ENCODE measurements at places on chromosomes 2 and 18.

DNA sequence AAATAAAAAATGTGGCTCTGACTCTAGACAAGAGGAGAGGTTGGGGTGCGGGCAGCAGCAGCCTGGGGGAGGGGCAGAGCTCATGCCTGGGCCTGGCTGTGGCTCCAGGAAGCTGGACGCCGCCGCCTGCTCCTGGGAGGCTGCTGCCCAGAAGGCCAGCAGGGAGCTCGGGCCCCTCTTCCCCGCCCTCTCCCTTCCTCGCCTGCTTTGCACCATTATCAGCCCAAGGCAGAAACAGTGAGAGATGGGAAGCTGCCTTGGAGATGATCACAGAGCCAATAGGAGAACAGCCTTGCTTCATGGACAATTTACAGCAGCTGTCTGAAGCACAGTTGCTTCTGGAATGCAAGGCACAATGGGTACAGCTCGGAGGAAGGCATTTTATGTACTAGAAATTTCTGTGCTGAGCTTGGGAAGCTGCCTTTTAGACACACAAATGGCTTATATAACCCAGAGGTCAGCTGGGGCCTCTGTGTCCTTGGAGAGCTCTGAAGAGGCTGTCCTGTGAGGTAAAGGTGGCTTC, 55.3 kb upstream of the AFF3 start:
- DNase-seq, result peak; percentile 22

DNA sequence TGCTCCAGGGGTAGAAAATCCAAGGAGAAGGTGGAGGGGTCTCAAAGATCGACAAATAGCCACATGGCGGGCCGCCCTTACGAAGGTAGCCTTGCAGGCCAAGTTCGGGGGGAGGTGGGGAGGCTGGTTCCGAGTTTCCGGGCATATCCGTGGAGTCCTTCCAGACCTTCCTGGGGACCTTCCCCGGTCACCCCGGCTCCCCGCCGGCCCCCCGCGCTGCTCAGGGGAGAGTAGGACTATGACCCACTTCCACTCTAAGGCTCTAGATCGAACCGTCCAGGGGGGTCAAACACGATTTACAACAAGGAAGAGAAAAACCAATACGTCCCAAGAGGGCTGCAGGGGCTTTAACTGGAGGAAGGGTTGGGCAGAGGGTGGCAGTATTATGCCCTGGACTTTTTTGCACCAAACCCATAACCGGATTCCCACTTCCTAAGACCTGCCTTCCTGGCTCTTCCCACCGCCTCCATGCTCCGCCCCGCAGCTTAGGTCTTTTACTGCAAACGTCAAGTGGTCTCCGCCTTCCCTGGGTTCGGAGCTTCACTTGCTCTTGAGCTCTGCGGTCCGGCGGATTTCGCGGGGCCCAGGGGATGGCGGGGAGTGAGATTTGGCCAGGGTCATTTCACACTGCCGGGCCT, 779 bp upstream of the LYPD6 start:
- peak; percentile 62 for DNase-seq

DNA sequence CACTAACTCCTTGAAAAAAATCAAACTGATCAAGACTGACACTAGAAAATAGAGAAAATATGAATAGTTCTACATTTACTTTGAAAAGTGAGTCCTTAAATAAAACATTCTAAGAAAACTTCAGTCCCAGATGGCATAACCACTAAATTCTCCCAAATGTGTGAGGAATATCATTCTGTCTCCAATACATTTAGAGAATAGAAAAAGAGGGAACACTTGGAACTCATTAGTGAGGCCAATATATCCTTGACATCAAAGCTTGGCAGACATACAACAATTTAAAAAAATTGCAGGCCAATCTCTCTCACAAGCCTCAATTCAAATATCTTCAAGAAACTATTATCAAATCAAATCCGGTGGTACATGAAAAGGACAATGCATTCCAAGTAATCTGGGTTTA, 79.3 kb upstream of the TMEM247 start:
- DNase-seq, result no peak

DNA sequence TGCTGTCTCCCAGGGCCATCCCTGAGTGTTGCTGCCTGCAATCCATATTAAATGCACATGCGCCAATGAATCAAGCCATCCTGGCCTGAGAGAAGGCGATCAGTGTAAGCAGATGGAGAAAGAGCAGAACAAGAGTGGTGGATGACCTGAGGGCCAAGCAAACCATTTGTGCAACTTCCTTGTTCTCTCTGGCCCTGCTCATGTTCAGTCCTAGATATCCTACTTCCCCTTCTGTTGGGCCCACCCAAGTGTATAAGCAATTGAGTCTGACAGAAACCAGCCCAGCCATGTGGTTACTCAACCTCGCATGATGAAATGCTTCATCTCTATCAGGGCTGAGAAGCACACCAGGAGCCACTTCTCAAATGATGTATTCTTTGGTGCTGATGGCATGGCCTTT, 383.1 kb upstream of the ID2 start:
- DNase-seq, result no peak

- DNase-seq, result no peak
These were observed 169.0 kb downstream of the CD226 start for GRCh38 chr18:69778680-69779079.

DNA sequence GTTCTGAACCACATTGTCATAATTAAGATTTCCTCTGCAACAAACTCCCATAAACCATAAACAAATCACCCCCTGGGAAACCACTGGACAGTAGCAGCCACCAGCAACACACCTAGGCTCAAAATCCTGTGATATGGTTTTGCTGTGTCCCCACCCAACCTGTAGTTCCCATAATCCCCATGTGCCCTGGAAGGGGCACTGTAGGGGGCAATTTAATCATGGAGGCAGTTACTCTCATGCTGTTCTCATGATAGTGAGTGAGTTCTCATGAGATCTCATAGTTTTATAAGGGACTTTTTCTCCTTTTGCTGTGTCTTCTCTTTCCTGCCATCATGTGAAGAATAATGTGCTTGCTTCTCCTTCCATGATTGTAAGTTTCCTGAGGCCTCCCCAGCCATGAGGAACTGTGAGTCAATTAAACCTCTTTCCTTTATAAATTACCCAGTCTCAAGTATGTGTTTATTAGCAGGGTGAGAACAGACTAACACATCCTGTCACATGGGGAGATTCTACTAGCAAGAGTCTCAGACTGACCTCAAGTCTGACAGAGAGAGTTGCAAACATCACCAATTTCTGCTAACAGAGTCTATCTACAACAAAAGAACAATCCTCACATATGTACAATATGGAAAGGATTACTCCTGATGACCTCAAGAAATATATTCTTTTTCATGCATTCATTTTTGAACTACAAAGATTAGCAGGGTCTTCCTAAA, 182.6 kb downstream of the GRB14 start:
- DNase-seq, result no peak

- DNase-seq, result no peak
These were observed 24.4 kb upstream of the MAL start for GRCh38 chr2:95001051-95001562.

GRCh38 chr2:217999595-217999959, 3.2 kb downstream of the TNS1 start:
- no peak for DNase-seq

DNA sequence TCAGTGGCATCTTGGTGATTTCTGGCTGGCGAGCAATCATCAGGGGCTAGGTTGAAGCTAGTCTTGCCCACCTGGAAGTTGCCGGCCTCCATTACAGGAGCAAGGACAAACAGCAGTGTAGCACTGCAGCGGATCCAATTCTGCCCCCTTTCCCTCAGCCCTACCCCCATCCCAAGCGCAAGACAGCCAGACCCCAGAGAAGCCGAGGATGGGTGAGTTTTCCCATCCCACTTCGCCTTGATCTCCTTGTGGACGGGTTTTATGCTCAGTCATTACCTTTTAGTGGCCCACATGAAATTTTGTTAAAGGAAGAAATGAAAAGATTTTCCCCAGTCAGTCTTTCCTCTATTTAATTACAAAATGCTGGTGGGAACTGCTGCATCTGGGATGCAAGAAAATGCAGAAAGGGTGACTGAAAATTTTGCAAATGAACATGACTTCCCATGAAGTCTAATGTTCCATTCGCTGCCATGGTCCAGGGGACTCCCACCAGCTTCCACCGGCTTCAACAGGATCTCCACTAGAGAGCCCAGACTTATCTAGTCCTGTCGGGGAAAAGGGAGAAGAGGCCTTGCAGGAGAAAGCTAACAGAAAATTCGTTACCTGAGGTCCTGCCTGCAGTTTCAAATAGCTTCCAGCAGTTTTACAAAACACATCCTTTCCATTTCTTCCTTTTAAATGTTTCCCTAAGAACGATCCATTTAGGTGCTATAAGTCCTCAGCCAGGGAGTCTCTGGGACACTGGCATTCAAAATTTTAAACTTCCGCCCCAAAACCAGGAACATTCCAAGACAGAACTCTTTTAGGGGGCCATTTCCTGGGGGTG, 1.9 kb upstream of the HOXD9 start:
- DNase-seq, result no peak

DNA sequence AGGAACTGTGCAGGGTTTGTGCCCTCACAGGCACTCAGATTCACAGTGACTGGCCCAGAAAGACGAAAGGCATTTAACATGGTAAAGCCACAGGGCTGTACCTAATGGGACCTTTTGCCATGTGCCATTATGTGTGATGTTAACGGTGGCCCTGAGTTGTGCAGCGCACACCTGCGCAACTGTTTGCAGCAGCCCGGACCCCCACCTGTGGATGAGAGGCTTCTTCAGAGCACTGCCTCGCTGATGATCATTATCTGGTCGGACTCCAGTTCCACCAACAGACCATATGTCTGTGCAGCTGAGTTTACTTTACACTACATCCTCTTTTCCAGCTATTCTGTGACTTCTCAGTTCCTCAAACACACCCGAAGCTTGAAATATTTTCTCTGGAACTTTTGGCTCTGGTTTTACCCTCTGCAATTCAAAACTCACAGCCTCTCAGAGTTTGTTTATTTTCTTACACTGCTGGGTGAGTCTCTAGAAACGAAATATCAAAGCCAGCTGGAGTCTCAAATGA, 35.6 kb upstream of the UBE2F start:
- DNase-seq, result no peak

DNA sequence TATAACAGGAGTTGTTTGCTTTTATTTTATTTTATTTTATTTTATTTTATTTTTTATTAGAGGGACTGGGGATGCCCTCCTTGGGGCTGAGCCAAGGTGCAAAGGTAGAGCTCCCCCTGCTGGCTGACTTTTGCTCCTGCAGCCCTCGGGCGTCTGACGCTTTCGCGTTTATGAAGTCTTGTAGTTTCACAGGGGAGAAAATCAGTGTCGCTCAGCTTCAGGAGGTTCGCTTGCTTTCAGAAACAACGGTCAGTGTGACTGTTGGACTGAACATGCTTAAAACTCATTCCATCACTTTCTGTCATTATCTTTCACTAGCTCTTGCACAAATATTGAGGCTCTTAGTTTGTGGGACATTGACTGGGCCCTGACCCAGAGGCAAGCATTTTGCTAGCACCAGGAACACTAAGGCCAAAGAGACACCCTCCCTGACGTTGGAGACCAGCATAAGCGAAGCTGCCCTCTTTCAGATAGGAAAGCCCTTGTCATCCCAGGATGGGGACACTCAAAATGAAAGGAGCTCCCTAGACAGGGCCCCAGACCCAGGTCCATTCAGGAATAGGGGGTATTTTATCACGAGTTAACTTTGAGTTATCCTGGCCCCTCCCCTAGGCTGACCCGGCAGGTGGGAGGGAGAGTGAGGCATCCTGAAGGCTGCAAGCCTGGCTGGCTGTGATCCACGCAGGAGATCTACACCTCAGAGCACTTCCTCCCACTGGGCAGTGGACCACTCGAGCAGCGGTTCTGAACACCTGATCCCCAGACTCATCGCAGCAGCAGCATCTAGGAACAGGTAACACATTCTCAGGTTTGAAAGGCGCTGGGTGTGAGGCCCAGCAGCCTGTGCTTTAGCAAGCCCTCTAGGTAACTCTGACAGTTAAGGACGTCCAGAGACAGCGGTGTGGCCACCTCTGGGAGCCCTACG, 34.4 kb downstream of the LGALSL start:
- peak; percentile 28 for DNase-seq

DNA sequence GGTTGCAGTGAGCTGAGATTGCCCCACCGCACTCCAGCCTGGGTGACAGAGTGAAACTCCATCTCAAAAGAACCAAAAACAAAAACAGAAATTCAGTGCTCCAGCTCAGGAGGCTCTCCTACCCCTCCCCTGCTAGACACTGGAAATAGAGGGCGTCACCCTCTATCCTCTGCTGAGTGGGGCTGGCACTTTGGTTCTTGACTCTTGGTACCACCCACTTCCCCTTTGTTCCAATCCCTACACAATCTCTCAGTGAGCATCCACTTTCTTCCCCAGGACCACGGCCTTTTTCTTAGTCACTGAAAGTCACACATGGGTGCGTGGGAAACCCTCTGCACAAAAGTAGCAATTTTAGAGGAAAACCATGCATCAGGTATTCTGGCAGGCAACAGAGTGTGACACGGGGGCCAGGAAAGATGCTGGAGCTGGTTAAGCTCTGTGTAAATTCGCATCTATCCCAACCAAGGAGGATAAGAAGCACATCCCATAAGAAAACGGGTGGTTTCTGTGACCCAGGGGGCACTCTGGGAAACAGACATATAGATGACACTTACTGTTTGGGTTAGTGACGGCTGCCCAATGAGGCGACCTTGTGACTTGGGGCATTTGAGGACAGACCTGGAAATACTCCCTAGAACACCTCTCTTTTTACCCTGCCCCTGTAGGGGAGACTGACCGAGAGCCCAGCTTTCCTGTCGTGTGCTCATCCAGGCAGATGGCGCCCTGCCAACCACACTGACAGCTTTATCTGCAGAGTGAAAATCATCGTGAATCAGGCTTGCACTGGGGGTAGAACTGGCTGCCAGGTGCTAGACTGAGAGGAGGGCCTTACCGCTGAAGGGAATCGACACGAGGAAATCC, 7.7 kb downstream of the HJURP start:
- DNase-seq, result no peak

DNA sequence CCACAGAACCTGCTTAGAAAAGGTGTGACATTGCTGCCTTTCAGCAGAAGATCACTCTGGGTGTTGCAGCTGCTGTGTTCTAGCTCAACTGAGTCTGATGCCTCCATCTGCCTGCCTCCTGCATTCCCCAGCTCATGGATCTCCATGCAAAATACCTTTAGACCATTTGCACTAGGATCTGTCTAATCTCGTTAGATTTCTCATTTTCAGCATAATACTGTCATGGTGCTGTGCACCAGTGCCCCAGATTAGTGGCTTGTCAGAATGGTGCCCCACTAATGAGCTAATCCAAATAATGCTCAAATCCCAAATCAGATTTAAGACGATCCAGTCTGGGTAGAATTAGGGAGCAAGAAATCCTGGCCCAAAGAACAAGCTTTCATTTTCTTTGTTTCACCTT, 284.4 kb upstream of the PARD3B start:
- DNase-seq, result no peak

GRCh38 chr2:19187323-19188020, 171.0 kb downstream of the OSR1 start:
- no peak for DNase-seq

DNA sequence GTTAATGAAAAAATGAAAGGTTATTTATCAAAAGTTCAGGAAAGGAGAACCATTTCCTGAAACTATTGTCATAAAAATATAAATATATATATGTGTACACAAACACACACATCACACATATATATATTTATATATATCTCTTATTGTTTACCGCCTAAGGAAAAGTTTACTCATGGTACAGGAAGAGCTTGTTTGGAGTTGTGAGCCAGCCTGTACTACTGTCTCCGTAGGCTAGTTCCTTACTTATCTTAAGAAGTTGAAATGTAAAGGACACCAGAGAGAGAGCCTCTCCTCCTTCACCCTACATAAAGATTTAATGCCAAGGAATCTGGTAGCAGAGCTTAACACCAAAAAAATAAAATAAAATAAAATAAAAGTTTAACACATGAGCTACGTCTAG, 19.6 kb downstream of the DSC1 start:
- DNase-seq, result no peak

GRCh38 chr18:73848656-73849055, 299.0 kb downstream of the FBXO15 start:
- DNase-seq, result no peak

Measured in left renal cortex interstitium (tissue), 4 donors.